ENCODE measurements at places on chromosomes 3 and 15.

DNA sequence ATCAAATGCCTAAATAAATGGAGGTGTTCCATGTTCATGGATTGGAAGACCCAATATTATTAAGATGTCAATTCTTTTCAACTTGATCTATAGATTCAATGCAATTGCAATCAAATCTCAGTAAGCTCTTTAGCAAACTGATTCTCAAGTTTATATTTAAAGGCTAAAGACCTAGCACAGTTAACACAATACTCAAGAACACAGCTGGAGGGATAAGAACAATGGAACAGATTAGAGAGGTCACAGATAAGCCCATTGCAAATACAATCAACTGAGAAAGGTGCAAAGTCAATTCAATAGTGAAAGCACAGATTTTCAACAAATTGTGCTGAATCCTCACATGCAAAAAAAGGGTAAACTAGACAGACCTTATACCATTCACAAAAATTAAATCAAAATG, 198.9 kb downstream of the P3H2 start:
- DNase-seq = no peak

- peak; percentile 8 for DNase-seq
These were observed 169.3 kb downstream of the LPP start for GRCh38 chr3:188323067-188323842.

DNA sequence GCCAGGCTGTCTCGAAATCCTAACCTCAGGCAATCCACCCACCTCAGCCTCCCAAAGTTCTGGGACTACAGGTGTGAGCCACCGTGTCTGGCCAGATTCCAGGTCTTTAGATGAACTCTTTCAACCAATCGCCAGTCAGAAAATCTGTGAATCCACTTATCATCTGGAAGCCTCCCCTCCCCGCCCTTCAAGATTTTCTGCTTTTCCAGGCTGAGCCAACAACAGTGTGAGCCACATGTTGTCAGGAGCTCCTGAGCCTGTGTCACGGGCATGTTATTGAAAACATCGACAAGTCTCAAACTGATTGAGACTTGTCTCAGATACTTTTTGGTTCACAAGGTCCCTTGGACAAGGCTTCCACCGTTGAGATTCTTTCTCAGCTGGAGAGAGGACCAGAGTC, 52.0 kb upstream of the TRPM1 start:
- no peak for DNase-seq

GRCh38 chr3:130462089-130462488, 54.9 kb upstream of the COL6A6 start:
- DNase-seq = no peak

GRCh38 chr3:195715583-195716266, 5.1 kb upstream of the MUC20 start:
- no peak for DNase-seq

DNA sequence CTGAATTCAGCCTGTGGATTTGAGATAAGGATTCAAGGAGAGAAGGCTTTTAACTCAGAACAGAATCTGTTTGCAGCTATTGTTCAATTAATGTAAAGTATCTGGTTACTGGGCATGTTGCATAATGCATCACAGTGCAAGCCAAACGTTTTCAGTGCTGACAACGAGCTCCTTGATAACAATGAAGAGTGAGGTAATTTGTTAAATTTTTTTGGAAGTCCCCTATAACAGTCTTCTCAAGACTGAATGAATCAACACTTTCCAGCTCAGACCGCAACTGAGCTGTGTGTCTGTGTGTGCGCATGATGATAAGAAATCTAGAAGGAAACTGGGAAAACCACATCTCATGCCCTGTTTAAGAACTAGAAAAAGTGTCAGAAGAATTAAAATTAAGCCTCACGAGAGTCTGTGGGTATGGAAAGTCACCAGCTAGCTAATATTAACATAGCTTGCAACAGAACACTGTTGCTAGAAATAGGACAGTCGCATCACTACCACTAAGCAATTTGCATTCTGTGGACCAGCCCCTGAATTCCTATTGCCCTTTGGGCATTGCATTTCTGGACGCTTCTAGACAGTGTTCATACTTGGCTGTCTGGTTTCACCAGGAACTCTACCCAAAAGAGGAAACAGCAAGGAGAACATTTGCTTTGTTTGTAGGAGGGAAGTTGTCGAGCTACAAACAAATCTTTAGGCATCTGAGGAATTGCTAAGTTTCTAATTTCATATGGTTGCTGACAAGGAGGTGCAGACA, 43.7 kb upstream of the ATP2C1 start:
- peak; percentile 39 for DNase-seq

- no peak for DNase-seq
These were observed 156.3 kb downstream of the KBTBD8 start for GRCh38 chr3:67154429-67154828.

DNA sequence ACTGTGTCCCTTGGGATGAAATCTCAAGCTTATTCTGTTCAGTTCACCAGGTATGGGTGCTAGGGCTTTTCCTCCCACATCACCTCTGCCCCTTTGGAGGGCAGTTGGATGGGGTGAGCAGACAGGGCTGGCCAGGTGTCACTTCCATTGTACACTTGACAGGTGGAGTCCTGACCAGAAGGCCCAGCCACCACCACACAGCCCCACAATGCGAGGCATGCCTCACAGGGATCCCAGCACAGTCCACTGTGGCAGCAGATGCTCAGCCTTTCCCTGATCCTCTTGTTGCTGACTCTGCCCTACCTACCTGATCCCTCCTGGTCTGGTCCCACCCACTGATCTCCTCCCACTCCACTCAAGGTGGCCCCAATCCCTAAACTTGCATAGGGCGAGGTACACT, 88.2 kb downstream of the ANP32A start:
- DNase-seq = no peak

- DNase-seq = no peak
These were observed 16.8 kb upstream of the ALPK3 start for GRCh38 chr15:84800365-84800806.

- no peak for DNase-seq
These were observed 13.0 kb upstream of the PARP6 start for GRCh38 chr15:72285402-72285801.

GRCh38 chr3:13213911-13214846, 140.9 kb upstream of the IQSEC1 start:
- DNase-seq = no peak

GRCh38 chr3:181616088-181617070, 95.3 kb upstream of the SOX2 start:
- DNase-seq = no peak

DNA sequence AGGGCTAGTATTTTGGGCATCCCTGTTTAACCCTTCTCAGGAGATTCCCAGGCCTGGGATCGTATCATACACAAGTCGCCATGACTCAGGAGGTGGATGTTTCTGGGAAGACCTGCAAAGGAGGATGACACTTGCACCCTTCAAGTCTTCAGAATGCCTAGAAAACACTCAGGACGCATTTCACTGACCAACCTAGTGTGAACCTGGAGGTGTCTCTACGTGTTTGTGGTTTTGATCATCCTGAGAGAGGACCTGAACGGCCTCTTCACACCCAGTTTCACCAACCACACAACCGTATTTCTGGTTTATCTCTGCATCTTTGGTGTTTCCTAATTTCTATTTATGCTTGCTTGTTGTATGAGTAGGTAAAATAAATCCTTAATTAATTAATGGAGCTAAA, 2.8 kb upstream of the CLDND1 start:
- DNase-seq = no peak

DNA sequence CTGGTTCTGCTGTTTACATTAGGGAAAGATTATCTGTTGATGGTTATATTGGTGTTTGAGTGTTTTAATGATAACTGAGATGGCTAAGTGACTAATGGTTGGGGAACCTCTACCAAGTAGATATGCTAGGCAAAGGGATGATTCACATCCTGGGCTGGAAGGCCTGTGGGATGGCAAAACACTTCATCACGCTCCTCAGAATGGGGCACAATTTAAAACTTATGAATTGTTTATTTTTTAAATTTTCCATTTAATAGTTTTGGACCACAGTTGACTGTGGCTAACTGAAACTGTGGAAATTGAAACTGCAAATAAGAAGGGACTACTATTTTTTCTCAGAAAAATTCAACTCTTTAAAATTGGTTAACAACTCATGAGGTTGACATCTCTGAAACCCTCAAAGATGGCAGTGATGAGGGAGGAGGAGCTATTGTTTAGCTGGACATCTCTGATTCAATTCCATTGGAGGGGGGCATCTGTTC, 100.5 kb upstream of the ZBED2 start:
- no peak for DNase-seq

- no peak for DNase-seq
These were observed at the start of gene LMOD3 for GRCh38 chr3:69122403-69122802. Gene LMOD3, minus strand, starts transcription at chr3:69122595. Its CDS starts 209 bp downstream, at chr3:69122386.

DNA sequence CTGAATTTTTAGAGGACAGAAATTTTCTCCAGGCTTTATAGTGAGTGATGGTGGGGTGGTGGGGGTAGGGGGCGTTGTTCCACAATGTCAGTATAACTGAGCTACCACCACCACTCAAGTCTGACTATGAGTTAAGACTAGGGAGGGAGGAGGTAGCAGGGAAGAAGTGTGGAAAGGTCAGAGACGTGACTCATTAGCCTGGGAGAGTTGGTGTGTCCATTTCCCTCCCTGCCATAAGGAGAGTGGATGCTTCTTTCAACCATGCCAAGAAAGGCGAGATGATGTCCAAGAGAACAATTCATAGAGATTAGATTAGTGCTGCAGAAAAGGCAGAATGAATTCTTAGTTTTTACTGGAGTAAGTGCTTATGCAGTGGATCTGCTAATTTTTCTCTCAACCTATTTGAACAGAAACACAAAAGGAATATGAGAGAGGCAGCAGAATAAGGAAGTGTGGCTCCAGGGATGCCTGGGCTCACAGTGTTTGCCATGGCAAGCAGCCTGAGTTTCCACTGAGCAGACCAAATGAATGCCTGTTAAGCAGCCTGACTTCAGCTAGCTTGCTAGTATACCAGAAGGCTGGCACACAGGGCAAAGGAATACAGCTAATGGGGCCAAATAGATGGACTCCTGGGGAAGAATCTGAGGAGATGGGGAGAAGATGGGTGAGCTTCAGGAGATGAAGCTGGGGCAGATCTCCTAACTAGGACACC, 708.9 kb downstream of the NTRK3 start:
- DNase-seq = no peak

GRCh38 chr15:89090791-89091626, 2.8 kb downstream of the ABHD2 start:
- peak; percentile 49 for DNase-seq

GRCh38 chr15:78174401-78174800, 25.2 kb downstream of the IDH3A start:
- no peak for DNase-seq

DNA sequence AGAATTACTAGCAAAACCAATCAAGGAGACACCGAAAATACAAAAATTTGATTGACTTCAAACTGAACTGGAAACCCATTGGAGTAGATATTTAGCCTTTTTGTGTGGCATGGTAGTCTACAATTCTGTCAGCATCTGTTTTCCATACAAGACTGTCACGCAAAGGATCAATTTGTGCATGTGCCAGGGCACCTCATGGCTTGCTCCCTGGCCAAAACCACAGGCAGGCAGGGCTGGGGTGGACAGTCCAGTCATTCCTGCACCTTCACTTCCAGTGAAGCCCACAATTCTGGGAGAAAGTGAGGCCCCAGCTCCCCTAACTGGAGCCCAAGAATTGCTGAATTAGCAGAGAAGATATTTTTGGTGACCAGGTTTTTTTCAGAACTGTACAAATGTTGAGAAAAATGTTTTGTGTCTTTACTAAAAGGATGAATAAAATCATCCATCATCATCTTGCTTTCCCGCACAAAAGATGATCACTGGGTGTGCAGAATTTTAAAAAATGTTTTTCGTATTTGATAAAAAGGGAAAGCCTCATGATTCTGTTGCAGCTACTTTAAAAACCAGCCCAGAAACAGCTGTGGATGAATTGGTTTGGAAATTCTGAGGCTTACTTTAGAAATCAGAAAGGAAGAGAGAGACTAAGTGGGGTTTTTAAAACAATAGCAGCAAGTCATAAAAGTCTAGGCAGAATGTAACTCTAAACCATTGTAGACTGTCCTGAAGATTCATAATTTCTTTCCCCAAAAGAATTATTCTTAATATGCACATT, 86.4 kb downstream of the PCCB start:
- DNase-seq = no peak

DNA sequence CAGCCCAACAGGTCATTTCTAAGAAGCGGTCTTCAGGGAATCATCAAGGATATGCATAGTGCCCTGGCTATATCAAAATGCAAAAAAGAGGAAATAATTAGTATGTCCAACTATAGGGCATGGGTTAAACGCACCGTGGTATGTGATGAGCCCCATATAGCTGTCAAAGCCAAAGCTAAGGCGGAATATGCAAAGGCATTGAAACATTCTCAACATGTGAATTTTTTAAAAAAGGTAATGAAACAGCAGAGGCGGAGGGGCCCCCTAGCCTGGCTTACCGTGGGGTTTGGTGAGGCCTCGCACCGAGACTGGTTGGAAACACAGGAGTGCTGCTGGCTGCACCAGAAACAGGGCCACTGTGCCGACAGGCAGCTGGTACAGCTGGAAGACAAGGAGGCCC, 23.2 kb downstream of the PLXND1 start:
- no peak for DNase-seq

- DNase-seq = no peak
These were observed 275.5 kb downstream of the GAP43 start for GRCh38 chr3:115898656-115899410.

GRCh38 chr3:15525790-15526189, 4.3 kb upstream of the COLQ start:
- no peak for DNase-seq

DNA sequence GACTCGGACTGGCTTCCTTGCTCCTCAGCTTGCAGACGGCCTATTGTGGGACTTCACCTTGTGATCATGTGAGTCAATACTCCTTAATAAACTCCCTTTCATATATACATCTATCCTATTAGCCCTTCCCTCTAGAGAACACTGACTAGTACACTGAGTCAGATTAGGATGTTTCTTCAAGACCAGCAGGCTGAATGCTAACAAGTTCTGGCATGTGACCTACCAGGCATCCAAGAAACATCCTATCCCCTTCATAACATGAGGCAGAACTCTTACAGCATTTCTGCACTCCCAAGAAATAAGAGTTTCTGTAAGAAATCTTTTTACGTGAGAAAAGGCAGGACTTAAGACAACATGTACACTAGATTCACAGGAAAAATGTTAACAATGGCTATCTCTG, 9.3 kb downstream of the CFAP92 start:
- DNase-seq = no peak

DNA sequence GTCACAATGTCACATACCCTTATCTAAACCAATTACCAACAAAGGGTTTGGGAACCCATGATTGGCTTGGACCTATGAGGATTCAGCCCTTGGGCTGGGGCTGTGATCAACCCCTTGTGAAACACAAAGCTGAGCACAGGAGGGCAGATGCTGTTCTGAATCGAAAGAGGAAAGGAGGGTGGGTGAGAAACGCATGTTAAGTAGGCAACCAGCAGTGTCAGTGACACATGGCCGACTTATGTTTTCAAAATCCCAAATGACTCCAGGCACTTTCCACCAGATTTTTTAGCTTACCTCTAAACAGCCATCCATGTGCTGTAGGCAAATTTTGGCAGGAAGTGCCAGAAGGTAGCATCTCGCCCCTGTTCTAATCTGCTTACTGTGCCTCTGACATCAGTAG, 34.1 kb upstream of the KLHL25 start:
- DNase-seq = no peak

Data from activated CD4-positive, alpha-beta T cell treated with anti-CD3 and anti-CD28 coated beads, Interleukin-2, amount 50 U/mL, for 4 hours (primary cell).